M059J (cell line): ENCODE measurements at places on chromosomes 5 and 9.

DNA sequence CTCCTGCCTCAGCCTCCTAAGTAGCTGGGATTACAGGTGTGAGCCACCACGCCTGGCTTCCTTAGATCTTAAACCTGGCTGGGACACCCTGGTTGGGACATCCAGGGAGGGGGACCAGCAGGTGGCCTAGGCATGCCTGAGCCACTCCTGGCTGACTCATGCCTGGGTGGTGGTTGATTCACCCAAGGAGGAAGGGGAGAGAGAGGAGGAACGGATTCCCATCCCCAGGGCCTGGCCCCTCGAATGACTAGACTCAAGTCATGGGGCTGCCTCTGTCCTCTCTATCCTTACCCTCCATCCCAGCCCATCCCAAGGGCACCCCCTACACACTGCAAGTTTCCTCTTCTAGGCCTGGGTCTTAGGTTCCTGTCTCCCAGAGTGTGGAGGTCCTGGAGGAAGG, 12.7 kb downstream of the EEIG1 start:
- DNase-seq = peak; percentile 79

DNA sequence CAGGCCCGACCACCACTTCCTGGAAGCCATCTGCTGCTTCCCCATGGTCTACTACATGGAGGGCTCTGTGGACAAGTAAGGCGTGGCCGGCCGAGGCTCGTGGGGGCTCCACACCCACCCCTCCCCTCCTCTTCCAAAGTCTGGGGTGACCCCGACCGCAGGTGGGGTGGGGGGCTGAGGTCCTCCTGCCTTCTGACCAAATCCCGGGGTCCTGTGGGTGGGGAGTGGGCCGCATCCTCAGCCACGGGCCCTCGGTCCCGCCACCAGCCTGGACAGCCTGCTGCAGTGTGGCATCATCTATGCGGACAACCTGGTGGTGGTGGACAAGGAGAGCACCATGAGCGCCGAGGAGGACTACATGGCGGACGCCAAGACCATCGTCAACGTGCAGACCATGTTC, 76.4 kb downstream of the KCNT1 start:
- no peak for DNase-seq

DNA sequence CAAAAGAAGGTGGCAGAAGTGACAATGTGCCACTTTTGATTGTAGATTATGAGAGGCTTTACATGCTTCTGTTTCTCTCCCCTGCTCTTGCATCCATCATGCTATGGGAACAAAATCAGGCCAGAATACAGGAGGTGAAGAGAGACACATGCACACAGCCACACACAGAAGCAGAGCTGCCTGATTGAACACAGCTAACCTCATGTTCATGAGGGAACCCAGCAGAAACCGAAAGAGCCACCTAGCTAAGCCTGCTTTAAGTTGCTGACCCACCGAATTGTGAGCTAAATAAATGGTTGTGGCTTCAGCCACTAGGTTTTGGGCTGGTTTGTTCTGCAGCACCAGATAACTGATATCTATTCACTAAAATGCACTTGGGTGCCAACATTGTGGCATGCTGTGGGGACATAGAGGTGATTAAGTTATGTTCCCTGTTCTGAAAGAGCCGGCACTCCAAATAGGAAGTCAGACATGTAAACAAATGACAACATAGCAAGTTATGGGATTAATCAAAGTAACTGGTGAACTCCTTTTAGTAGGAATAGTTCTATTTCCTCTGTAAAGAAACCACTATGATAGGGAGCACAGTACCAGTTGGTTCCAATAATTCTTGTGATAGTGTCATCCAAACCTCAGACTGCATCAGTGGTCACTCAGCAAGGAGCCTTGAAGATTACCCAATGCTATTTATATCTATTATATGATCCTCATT, 93.6 kb upstream of the TNC start:
- DNase-seq = peak; percentile 92

DNA sequence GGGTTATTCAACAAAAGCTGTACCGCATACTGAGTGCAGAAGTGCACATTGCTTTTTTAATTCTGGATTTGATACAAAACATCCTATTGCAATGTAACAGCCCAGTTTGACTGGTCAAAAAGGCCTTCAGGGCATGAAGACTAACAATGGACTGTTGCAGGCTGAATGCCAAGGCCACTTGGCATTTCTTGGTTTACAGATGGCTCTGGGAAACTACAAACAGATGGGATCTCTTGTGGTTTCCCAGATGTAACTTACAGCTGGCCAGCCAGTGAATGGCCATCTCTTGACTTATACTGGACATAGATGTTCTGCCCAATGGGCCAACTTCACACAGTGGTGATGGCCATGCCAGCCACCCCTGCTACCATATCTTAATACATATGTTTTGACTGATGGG, 36.8 kb downstream of the UGT3A2 start:
- peak; percentile 50 for DNase-seq

- DNase-seq = peak; percentile 1
These were observed 182.4 kb upstream of the ATP10B start for GRCh38 chr5:161034451-161034850.

DNA sequence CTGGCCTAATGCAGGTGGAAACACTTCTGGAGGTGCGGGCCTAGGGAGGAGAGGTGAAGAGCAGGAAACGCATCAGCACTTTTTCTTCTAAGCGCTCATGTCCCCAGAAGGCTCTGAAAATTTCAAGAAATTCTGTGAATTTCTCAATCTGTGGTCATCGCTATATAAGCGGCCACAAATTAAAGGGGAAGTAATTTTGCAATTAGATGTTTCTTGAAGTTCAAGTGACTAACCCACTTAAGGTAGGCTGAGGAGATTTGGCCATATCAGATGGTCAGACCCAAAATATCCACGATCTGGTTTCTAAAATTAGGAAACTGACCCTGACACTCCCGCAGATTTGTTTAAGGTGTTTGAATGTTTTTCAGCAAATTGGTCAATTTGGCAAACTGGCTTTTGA, 16.6 kb upstream of the HMGCR start:
- DNase-seq = no peak

- DNase-seq = no peak
These were observed 101.3 kb upstream of the EGFLAM start for GRCh38 chr5:38157024-38157423.

GRCh38 chr9:102840335-102840734, 154.8 kb upstream of the CYLC2 start:
- no peak for DNase-seq

GRCh38 chr5:96278981-96279380, 154.1 kb downstream of the PCSK1 start:
- no peak for DNase-seq

DNA sequence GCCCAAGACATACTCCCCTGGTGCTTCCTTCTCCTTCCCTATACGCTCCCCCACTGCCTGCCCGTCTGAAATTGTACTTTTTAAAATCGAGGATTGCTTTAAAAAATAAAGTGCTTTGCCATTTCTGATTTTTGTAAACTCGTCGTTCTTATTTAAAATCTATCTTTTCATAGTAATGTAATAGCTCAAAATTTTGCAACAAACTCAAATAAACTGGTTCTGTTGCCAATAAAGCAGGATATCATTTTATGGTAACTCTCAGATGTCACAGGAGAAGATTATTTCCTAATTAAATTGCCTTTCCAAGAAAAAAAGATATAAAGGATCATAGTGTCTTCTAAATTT, 1.3 kb upstream of the NREP start:
- no peak for DNase-seq

- peak; percentile 34 for DNase-seq
These were observed 134.0 kb downstream of the GCNT1 start for GRCh38 chr9:76592974-76593347.

DNA sequence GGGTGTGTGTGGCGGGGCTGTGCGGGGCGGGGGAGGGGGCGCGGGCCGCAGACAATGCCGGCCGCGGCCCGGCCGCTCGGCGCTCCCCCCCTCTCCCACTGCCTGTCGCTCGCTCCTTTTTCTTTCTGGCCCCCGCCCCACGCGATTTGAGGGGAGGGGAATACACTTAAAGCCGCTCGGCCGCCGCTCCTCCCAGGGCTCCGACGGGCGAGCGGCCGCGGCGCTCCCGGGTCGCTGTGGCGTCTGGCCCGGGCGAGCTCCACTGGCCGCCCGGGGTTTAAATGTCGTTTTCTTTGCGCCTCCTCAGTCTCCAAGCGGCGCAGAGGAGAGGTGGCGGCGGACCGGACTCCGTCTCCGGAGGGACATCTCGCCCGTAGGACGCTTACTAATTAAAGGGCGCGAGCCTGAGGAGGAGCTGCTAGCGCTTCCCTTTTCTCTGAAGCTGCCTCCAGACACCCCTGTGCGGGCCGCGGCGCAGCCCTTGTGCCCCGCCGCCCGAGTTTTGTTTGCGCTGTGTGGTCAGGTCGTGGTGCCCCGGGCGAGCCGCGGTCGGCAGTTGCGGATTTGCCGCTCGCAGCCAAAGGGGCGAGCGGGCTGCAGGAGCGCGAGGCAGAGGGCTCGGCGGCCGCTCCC, 1.4 kb downstream of the ZSWIM6 start:
- peak; percentile 46 for DNase-seq
